ENCODE measurements at places on chromosomes 3 and 15.

DNA sequence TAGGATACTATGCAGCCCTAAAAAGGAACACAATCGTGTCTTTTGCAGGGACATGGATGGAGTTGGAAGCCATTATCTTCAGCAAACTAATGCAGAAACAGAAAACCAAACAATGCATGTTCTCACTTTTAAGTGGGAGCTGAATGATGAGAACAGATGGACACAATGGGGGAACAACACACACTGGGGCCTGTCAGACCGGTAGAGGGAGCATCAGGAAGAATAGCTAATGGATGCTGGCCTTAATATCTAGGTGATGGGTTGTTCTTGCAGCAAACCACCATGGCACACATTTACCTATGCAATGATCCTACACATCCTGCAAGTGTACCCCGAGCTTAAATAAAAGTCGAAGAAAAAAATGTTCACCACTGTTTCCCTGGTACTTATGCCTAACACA is 17.5 kb downstream of the SENP7 start:
- DNase-seq = no peak

GRCh38 chr3:23611737-23612295 is 193.9 kb upstream of the UBE2E1 start:
- DNase-seq = no peak

DNA sequence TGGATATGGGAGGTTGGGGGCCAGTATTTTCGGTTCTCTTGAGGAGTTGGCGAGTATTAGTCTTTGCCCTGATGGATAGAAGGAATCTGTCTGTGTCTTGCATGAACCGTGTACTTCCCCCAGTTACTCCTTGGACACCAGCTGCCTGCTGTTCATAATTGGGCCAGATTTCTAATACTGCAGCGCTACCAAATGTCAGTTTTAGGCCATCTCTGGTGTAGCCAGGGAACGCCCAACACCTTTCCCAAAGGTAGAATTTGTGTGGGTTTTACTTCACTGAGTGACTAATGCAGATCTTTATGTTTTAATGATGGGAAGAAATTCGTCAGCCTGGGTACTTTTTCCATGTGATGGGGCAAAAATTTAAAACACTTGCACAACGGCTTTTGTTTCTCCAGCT is 18.4 kb downstream of the FLNB start:
- no peak for DNase-seq

DNA sequence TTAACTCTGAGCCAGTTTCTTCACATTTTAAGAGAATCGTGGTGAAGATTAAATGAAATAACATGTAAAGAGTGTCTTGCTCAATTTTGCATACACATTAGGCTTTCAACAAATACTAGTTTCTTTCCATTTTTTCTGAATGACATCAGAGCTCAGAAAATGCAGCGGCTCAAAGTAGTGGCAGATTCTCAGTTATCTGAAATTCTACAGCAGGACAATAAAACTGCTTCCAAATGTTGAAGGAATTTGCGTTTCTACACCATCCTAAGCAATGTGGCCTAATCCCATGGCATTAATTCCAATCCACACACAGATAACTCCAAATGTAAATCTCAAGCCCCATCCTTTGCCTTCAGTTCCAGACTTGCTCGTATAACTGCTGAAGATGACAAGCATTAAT is 115.8 kb downstream of the PLCH1 start:
- DNase-seq = no peak

DNA sequence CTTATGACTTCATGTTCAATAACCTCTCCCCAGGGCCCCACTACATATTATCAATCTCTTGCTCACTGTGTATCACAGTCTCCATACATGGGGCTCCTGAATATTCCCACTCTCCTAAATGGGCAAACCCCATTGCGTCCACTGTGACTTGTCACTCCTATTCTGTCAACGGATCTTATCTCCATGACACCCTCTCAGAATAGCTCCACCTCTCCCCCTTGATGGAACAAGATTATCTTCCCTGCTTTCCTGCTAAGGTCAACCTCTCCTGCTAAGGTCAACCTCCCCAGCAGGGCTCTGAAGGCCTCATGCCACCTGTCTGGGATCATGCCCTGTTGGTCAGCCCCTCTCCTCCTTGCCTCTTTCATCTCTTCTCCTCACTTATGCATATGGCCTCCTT is 1.8 kb downstream of the CLDN18 start:
- DNase-seq = no peak

DNA sequence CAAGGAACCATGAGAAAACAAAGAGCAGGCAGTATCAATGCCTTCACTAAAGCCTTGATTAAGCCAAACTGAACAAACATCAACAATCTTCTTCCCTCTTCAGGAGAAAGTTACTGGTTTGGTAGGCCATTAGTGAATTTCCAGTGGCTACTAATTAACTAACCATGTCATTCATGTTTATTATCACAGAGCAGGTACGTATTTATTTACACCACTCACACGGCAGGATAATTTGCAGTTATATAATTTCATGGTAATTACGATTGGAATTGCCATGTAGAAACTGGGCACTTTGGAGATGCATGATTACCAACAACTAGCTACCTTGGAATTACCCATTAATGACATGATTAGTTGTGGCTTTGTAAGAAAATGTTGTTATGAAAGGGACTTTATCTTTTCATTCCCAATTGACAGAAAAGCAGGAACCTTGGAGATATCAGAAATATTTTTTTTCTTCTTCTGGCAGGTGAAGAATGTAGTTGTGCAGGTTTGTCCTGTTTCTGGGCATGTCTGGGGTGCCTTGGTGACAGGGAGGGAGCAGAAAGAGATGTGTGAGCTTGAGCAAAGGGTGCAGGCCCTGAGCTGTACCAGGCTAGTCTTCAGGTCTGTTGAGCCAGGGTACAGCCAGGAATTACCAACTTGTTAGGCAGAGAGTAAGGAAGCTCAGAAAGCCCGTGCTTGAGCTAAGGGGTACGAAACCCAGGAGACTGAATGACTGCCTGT is 310.7 kb downstream of the RORA start:
- DNase-seq = no peak

DNA sequence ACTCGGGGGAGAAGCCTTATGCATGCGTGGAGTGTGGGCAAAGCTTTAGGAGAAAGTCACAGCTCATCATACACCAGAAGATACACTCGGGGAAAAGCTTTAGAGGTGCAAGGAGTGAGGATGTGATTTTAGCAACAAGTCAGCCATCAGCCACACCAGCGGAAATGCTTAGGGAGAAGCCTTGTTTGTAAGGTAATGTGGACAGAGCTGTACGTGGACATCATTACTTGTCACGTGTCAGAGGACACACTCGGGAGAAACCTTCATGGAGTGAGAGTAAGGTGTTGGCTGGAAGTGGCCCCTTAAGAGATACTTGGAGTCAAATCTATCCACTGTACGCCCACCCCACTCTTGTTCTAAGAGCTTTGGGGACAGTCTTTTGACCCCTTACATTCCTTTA is 28.7 kb downstream of the ZNF589 start:
- DNase-seq = no peak

- DNase-seq = no peak
Observed at GRCh38 chr15:87343966-87344365, 912.6 kb downstream of the NTRK3 start.

DNA sequence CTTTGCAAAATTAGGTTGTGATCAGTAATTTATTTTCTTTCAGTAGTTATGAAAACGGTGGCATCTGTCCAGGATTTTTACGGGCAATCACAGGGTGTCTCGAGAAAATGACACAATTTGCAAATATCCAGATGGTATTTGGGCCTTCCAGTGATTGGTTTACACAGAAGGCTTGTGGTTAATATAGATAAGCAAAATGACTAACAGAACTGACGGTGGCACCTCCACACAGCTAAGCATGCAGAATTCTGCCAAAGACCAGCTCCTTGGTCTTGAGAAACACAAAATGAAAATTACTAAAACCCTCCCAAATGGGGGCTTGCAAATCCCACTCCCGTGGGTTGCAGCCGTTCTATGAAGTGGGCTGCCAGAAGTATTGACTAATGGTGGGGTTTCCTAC is 5.5 kb downstream of the ARHGEF3 start:
- no peak for DNase-seq

DNA sequence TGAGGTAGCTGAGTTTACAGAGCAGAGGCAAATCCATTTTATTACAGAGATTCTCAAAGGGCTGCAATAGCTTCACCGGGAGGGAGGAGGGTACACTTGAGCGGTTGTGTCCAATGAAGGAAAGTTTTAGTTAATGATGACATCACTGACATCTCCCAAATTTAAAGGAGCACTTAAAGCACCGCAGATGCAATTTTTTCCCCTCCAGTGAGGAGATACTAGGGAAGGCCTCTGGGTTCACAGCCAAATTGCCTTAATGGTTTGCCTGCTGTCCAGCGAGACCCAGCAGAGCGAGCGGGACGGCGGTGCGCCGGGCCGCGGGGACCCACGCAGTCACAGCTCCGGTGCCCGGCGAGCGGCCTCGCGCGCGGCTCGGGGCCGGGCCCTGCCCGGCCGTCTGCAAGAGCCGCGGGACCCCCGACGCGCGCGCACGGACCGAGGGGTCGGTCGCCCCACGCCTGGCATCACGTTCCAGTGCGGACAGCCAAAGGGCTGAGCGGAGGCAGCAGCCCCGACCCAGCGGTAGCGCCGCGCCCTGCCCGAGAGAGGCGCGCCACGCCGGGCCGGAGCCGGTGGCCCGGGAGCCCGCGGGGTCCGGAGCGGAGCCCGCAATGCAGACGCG is 160.5 kb upstream of the CHRNA7 start:
- DNase-seq = no peak

GRCh38 chr3:111864821-111865656 is 6.0 kb downstream of the PHLDB2 start:
- DNase-seq = no peak

- no peak for DNase-seq
Observed at GRCh38 chr3:149490260-149490971, 15.9 kb downstream of the TM4SF4 start.

DNA sequence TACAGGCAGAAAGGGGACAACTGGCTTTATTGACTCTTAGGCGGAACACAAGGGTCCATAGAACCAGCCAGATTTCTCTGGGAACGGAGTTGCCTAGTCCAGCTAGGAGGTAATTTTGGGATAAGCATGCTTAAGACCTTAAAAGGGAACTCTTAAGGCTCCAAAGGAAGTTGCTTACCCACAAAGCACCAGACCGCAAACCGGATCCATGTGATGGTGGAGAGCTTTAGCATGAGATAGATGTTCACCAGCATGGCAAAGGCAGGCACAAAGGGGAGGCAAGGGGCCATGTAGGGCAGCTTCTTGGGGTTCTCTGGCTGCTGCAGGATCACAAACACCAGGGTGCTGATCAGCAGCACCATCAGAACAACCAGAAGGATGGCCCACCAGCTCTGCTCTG is 61.4 kb downstream of the CLDN11 start:
- DNase-seq = no peak

- no peak for DNase-seq
Observed at GRCh38 chr15:45641374-45641781, 6.5 kb downstream of the SQOR start.

DNA sequence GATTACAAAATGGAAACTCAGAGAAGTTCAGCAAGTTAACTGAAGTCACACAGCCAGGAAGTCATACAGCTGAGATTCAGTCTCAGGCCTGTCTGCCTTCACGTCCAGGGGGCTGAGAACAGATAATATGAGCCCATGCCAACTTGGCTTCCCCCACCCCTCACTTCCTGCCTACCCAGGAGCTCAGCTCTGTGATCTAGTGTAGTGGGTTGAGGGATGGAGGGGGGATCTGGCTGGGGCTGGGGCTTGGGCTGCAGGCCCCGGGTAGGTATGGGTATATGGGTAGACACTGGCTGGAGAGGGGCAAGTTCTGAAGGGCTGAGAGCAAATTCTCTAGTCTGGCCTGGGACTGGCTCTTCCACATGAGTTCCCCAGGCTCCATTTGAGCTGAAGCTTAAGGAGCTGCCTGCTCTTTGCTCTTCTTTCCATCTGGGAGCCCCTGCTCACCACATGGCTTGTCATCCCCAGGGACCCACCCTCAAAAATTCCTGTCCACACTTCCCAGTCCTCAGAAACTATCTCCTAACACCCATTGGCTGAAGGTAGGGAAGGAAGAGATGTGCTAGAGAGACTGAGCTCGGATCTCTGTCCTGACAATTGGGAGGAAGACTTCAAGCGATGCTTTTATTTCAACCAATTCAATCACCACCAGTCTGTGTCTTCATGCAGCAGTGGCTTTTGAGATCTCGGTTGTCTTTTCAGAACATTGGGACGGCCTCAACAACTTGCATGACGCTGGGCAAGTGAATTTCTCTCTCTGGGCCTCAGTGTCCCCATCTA is 2.0 kb downstream of the RASGRF1 start:
- DNase-seq = no peak

GRCh38 chr3:129984125-129984524 is 9.6 kb downstream of the TRH start:
- no peak for DNase-seq

DNA sequence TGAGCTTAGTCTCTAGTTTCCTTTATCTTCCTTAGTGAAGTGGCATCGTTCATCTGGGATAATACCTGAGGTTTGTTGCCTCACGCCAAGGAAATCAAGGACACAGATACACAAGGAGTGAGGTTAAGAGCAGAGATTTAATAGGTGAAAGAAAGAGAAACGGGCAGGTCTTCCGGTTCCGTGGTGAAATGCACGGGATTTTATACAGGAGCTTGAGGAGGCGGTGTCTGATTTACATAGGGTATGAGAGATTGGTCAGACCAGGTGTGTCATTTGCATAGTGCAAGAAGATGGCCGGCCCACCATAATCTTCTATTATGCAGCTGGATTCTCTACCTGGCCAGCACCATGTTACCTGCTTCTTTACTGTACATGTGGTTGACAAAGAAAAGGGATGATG is 17.2 kb downstream of the ARRDC4 start:
- DNase-seq = no peak

DNA sequence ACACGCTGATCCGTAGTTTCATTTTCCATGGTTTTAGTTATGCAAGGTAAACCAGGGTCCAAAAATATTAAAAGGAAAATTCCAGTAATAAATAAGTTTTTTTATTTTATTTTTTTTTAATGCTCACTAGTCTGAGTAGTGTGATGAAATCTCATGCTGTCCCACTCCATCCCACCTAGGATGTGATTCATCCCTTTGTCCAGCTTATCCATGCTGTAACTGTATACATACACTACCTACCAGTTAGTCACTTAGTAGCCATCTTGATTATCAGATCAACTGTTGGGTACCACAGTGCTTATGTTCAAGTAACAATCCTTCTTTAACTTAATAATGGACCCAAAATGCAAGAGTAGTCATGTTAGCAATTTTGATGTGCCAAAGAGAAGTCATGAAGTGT is 75.2 kb downstream of the ESYT3 start:
- DNase-seq = no peak

- DNase-seq = no peak
Observed at GRCh38 chr15:85860394-85861161, 65.9 kb upstream of the KLHL25 start.

GRCh38 chr3:98917608-98918007 is 16.1 kb upstream of the DCBLD2 start:
- no peak for DNase-seq

GRCh38 chr15:88615303-88616107 is 5.6 kb upstream of the AEN start:
- DNase-seq = no peak

- no peak for DNase-seq
Observed at GRCh38 chr3:113264283-113265131, 53.1 kb downstream of the BOC start.

- no peak for DNase-seq
Observed at GRCh38 chr15:71202712-71203111, 87.4 kb downstream of the THSD4 start.
